Lung (tissue), 17 donors: ENCODE measurements at places on chromosomes 1 and 21. TPM values are rescaled to one million over a fixed set of nuclear protein-coding genes. Genes with fewer than 3 reads are reported as not detected.
A peak's percentile ranks its signal among the peaks of the same experiment; 100 is the strongest.

SLC25A34 gene
- total RNA-seq: 4.2 TPM

PRELP gene
- 18.9 TPM for total RNA-seq

AADACL3 gene
- total RNA-seq: not detected

LRRC71 gene
- 4.9 TPM for total RNA-seq

SHISA4 gene
- total RNA-seq: 7.2 TPM

GRCh38 chr1:55931081-55931940 lies 648.1 kb downstream of the PLPP3 start:
- peak; percentile 96 for DNase-seq

DNA sequence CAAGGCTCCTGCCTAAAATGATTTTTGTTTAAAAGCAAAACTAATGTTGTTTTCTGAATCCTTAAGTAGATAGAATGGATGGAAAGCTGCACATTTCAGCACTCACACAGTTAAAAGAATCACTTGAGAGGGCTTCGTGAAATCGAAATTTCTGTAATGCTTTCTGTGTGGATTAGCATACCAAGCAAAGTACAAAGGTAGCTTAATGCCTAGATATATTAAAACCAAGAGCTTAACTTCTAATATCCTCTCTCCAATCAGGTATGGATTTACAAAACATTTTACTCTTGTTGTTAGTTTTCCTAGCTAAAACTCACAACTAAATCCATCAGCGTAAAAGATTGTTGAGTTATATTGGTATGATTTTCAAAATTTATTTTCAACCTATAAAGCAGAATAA lies 378.8 kb upstream of the PRMT6 start:
- DNase-seq: no peak

DNA sequence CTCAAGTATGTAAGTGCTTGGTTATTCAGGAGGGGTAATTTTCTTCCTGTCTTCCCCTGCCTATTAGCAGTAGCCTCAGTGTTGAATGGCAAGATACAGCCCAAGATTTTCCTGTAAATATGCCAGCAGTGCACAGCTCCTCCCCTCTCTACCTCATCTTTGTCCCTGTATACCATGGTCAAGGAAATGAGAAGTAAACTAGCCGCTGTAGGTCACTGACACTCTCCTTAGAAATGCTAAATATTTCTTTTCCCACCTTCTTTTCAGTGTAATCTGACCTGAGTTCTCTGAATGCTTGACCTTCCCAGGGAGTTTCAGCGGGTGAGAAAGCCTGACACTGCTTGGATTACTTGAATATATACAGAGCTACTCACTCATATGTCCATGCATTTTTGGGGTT lies 84.1 kb upstream of the ZNF326 start:
- DNase-seq: no peak

DNA sequence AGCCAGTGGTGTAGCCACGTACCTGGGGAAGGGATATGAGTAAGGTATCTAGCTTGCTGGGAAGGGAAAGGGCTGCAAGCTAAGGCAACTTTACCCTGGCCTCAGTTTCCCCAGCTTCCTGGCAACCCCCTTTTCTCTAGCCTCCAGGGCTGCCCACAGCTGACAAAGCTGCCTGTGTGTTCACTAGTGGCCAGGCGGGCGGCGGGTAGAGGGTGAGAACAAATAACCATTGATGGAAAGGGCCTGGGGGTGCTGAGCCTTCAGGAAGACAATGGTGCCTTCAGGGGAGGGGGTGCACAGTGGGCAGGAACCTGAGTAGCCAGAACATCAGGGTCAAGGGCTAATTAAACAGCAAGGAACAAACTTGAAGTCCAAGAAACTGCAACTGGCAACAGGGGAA lies 6.1 kb downstream of the CERS2 start:
- no peak for DNase-seq

DNA sequence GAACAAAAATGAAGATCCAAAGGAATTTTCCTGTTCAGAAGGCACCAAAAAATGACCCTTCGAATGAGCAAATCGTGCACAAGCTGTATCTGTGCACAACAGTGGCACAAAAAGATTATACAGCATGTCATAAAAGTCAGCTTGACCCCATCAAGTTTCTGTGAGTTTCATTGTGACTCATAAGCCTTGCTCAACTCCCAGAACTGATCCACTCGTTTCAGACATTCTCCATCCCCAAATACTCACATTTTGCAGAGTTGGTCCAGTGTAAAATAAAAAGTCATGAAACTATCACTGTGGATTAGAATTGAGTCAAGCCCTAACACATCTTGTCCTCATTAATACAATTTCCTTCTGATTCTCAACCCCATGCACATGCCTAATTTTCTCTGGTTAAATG lies 174.7 kb upstream of the PKN2 start:
- DNase-seq: no peak

DNA sequence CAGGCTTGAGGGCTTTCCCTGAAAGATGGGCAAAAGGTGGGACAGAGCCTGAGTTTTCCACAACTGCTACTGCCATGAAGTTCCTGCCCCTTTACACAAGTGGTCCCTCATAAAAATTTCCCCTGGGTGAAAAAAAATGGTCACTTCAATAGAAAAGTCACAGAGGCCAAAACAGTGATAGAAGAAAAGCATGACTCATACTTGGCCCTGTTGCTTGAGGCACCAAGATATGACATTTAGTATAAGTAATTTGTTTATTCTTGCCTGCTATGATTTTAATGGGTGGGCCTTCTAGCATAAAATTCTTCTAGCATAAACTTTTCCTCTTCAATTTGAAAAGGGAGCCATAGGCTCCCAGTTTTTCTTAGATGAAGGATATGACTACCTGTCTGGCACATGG lies 280.2 kb downstream of the DPYD start:
- no peak for DNase-seq

GRCh38 chr1:151175041-151175741 lies 590 bp downstream of the TMOD4 start:
- peak; percentile 46 for DNase-seq

- DNase-seq: peak; percentile 2
These were observed 76.4 kb downstream of the EVI5 start for GRCh38 chr1:92708368-92708950.

DNA sequence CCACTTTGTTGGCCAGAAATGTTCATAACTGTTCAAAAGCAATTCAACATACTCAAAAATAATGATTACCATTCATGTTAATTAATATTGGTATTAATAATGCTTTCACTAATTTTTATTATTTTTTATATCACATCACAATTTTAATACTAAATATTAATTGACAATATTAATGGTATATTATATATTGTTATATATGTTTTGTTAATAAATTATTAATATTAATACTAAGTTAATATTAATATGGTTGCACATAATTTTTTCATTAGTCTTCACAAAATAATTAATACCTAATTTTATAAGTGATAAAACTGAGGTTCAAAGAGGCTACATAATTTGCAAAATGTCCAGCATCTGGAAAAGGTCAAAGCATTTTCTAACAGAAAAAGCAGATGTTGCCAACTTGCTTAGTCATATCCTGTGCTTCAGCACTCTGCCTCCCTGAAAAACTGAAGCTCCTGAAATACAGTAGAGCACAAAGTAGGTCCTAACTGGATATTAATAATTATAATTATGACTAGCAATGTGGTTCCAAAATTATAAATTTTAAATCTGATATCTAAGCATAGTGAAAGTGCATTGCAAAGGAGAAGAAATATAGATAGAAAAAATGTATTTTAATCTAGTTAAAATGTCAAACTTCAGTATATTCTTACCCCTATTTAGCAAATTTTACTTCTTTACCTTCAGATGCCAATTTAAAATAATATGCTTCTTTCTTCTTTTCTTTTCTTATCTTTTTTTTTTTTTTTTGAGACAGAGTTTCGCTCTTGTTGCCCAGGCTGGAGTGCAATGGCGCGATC lies 123.2 kb upstream of the TNFSF4 start:
- DNase-seq: peak; percentile 60

DNA sequence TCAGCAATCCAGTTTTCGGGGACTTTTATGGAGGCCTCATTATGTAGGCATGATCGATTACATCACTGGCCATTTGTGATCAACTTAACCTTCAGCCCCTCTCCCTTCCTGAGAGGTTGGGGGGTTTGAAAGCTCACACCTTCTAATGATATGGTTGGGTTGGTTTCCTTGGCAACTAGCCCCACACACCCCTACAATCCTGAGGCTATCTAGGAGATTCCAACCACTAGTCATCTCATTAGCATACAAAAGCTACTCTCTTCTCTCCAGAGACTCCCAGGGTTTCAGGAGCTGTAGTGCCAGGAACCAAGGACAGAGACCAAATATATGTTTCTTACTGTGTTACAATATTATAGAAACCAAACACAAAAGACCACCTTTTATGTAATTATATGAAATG lies 35.2 kb upstream of the ZNF326 start:
- DNase-seq: no peak

DNA sequence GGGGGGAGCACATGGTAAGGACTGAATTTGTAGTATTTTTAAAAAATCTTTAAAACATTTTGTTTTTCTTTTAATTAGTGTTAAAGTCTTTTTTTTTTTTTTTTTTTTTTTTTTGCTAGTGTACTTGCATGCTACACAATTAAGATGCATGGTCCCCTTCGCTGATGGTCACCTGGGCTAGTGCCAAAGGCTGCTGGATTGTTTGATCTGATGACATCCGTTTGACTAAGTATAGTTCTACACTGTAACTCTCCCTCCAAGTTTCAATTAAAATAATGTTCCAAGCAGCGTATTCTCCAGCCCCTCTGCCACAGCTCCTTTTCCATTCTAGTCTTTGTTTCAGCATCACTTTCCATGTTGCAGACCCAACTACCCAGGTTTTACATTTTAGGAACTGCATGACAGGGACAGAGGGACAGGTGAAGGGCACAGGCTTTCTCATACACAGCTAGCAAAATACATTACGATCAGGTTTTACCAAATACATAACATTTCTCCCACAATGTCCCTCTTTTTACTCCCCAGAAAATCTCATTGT lies 852 bp upstream of the RAVER2 start:
- no peak for DNase-seq

- no peak for DNase-seq
These were observed 20.5 kb downstream of the ADSS2 start for GRCh38 chr1:244431166-244431565.

GRCh38 chr1:229209816-229210215 lies 61.1 kb upstream of the RAB4A start:
- no peak for DNase-seq
